ENCODE measurements at places on chromosomes 1 and 21.

DNA sequence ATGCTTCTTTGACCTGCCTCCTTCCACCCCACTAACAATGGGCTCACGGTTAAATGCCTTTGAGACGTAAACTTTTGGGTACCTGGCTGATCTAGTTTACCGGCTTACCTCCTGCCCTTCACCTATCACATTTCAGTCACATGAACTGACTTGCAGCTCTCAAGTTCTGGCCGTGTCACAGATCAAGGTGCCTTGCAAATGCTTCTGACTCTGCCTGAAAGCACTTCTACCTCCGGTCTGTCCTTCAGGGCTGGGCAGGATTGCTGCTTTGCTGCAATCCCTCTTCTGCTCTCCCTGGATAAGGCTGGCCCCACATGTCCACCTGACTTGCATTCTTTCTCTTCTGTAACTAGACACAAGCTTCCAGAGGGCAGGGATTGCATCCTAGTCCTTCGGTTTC lies 69.0 kb downstream of the GRIK1 start:
- DNase-seq: no peak

DNA sequence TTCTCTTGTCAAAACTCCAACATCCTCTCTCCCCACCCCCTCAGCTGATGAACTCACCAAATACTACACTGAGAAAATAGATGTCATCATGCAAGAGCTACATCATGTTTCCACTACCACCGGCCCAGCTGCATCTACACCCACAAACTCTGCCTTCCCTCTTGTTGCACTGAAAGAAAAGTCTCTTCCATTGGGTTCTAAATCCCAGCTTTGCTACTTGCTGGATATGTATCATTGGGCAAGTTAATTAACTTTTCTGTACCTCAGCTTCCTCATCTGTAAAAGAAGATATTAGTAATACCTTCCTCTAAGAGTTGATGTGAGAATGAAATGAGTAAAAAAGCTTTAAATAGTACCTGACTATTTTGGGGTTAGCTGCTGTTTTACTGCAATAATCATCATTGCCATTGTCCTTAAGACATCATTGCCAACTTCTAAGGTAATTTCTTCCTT lies 108.6 kb downstream of the OLFML2B start:
- no peak for DNase-seq

DNA sequence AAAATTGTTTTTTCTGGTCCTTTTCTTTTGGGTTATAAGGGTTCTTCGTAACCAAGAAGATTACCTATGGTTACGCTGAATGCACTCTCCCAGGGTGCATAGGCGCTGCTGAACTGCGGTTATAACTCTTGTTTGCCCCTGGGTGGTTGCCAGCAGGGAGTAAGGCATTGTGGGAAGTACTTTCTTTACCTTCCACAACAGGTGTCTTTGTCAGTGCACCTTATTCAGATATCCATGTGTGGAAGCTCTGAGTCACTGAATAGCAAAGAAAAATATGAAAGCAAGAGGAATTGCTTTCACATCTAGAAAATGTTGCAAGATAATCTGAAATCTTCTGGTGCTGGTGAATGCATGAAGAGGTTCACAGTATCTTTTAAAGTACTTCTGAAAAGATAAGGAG lies 124.4 kb upstream of the CACYBP start:
- DNase-seq: no peak

DNA sequence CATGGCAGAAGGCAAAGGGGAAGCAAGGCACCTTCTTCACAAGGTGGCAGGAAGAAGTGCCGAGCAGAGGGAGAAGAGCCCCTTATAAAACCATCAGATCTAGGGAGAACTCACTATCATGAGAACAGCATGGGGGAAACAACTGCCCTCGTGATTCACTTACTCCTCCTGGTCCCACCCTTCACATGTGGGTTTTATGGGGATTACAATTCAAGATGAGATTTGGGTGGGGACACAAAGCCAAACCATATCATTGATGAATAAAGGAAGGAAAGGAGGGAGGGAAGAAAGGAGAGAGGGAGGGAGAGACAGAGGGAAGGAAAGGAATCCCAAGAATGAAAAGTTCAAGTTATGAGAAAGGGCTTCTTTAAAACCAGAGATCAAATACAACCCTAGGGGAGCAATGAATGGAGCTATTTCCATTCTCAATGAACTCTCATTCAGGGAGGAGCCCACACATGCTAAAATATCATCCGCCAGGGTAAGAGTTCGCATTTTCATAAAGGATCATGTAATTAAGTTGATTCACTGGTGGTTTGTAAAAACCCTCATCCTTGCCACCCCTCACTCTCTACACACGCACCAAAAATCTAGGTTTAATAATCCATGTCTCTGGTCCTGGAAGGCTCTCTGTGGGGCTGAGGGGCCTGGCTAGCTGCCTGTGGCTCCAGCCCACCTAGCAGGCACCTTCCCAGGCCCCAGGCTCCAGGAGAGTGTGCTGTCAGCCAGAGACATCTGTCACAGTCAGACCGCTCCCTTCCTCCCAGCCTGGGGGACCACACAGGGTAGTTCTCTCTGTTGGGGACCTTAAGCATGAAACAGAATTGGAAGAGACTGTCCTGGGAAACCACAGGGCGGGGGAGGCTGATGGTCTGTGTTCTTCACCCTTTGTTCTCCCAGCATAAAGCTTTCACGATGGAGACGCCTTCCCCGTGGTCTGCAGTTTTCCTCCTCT lies 94.0 kb downstream of the CCDC185 start:
- no peak for DNase-seq

- no peak for DNase-seq
Measured at GRCh38 chr1:25967308-25967707, 30.6 kb downstream of the PAFAH2 start.

DNA sequence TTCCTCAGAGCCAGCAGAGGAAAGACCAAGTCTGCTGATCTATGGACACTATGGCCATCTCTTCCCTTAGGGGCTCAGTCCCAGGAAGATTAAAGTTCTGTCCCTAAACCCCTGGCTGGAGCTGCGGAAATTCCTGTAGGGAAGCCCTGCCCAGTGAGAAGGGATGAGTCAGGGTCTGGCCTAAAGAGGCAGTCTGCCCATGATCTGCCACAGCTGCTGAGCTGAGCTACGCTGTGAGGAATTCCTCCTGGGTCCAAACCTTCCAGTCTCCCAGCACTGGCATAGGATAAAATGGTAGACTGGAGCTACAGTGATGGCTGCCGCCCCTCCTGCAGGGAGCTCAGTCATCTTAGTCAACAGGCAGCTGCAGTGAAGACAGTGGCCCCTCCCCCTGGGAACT lies 213.7 kb downstream of the BRINP2 start:
- DNase-seq: no peak

DNA sequence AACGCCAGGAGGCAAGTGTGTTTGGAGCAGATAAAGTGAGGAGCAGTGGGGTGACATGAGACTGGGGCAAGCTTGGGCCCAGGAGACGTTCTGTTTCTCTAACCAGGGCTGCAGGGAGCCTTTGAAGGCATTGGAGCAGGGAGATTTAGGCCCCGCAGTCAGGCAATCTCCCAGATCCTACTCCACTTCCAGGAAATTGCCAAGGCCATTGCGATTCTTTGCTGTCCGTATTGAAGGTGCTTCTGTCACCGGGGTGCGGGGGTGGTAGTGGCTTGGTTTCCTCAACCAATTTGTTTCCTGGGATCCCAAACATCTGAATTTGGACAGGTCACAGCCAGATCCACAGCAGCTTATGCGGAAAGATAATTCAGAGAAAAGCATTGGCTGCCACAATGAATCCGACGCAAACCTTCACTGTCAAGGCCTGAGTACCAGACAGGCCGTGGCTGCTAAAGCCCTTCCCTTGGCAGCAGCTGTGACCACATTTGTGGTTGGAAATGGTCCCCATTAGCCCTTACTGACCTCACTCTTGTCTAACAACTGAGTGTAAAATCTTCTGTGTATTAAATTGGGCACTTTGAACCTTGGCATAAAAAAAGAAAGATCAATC lies 385.6 kb downstream of the PTPRU start:
- no peak for DNase-seq

- DNase-seq: no peak
Measured at GRCh38 chr1:33005838-33006421, 30.8 kb downstream of the AK2 start.

DNA sequence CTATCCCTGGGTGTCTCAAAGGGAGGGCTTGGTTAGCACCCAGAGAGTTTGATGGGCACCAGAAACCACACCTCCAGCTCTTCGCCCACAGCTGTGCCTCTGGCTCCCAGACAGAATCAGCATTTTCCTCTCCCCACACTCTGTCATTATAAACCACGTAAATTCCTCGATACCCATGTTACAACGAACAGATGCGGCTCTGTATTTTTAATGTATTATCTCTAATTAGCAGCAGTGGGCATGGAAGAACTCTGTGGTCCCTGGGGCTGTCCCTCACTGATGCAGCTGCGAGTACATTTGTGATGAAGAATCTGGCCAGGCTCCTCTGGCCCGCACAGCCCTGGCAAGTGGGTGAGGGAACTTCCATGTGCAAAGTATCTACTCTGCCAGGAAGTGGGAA lies 10.8 kb downstream of the HMGB4 start:
- no peak for DNase-seq

GRCh38 chr1:163296504-163297263 lies 25.1 kb upstream of the NUF2 start:
- DNase-seq: no peak

DNA sequence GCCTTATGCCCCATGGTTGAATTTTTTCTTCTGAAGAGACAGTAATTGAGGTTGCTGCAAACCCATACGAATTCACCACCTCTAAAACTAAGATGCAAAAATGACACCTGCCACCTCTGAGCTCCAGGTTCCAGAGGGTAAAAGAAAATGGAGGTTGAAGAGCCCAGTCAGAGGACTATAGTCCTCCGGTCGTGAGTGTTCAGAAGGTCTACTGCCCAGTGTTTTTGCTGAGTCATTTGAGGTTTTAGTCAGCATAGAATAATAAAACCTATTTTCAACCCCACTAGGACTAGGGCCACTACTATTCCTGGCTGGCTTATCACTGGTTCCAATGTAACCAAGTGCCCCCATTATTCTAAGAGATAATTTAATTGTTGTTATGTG lies 12.9 kb upstream of the SLAMF7 start:
- DNase-seq: no peak

DNA sequence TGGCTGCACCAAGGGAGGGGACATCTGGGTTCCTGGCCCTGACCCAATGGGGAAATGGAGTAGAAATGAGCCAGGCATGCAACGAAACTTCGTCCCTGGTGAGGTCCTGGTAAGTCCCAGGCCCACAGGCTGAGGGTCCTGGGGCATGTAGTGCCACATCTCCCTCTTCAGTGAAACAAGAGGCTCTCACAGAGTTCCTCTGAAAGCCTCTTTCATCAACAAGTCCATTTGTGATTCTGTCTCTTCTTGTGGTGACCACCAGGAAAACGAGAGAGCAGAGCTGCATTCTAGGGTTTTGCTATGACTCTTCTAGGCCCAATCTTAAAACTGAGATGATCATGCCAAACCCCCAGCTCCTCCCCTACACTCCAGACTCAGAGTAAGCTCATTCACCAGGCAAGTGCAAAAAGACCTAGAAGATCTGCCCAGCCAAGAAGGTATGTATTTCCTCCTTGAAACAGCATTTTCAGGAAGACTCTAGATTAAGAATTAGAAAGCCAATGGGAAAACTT lies 24.3 kb upstream of the RNF220 start:
- DNase-seq: no peak

GRCh38 chr1:168706391-168706992 lies 22.5 kb downstream of the DPT start:
- no peak for DNase-seq

- no peak for DNase-seq
Measured at GRCh38 chr1:59999746-60000145, 73.2 kb upstream of the CYP2J2 start.

DNA sequence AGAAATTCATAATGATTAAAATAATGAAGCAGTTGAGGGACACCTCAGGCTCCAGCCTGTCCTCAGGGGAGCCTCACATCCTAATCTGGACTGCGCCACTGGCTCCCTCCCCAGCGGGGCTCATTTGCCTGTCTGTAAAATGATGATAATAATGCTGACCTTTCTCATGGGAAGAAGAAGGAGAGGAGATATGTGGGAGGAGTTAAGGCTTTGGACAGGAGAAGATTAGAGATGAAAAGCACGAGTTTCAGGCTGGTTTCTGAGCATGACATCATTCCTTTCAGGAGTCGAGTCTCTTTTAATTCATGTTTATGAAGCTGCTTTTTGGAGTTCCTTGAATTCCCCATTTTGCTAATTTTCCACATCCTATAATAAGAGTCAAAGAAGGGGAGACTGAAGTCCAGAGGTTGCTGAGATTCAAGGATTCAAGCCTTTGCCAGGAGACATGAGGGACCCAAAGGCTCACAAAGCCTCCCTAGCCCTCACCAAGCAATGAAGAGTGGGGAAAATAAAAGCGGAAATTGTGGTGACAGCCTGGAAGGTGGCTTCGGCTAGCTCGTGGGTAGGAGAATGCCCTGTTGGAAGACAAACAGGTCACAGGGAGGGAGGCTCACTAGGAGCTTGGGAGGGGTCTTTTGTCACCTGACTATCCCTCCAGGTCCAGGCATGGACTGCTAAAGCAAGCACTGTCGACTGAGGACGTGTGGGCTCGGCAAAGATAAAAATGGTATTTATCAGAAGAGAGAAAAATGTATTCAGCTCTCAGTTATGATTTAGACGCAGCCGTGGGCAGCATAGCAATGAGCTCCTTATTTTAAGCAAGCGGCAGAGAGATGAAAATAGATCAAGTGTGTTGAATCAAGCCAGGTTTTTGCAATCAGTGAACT lies 27.5 kb upstream of the STMN1 start:
- DNase-seq: no peak

- DNase-seq: no peak
Measured at GRCh38 chr1:185033686-185034085, 11.7 kb upstream of the RNF2 start.

- no peak for DNase-seq
Measured at GRCh38 chr1:110873856-110874255, 908 bp downstream of the CD53 start.

GRCh38 chr1:239516579-239516978 lies 130.2 kb downstream of the CHRM3 start:
- no peak for DNase-seq

- no peak for DNase-seq
Measured at GRCh38 chr1:115164940-115165705, 75.8 kb upstream of the TSPAN2 start.

- no peak for DNase-seq
Measured at GRCh38 chr1:37561133-37562132, 4.7 kb downstream of the DNALI1 start.

GRCh38 chr1:208557046-208557722 lies 313.0 kb upstream of the PLXNA2 start:
- DNase-seq: no peak

DNA sequence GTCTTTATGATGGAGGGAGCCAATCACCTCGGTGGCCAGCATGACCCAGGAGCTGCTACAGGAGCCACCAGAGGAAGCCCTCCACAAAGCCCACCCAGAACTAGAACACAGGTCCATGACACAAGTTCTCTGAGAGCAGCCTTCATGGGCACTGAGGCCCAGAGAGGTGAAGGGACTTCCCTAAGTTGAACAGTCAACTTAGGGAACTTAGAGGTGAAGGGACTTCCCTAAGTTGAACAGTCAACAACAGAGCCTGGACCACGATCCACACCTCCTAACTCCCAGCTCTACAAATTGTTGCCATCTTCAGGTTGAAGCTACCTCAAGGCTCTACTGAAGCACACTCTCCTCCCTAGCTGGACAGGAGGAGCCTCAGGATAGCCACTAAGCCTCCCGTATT lies 132.7 kb downstream of the CCDC185 start:
- DNase-seq: no peak

GRCh38 chr1:98143403-98143802 lies 222.6 kb upstream of the DPYD start:
- no peak for DNase-seq

Data from cortex of kidney (tissue), 1 donor.